NCI-H2171 (cell line): ENCODE measurements at places on chromosomes 2 and 18.

- DNase-seq = no peak
Observed at GRCh38 chr2:44537264-44537663, 175.5 kb downstream of the CAMKMT start.

GRCh38 chr2:8552293-8552801, 129.5 kb upstream of the ID2 start:
- DNase-seq = no peak

GRCh38 chr2:135985826-135986393, 484 bp upstream of the DARS1 start:
- DNase-seq = no peak

- DNase-seq = no peak
Observed at GRCh38 chr2:143513081-143513480, 383.9 kb downstream of the ARHGAP15 start.

- DNase-seq = no peak
Observed at GRCh38 chr2:214856137-214856536, 46.7 kb upstream of the BARD1 start.

DNA sequence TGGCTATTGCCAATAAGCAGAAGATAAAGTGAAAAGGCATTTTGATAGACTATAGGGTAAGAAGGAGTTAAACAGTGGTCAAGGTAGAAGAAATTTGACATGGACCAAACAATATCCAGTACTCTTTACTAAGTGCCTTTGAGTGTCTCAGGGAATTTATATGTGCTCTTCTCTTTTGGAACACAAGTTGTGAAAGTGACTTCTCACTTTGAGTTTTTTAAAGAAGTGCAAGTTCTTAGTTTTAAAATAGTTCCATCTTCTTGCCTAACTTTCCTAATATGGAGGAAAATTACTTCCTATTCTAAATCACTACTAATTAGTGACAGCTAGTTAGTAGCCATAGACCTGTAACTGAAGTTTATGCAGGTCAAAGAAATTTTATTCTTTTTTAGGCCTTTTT, 63.4 kb downstream of the AFTPH start:
- no peak for DNase-seq

DNA sequence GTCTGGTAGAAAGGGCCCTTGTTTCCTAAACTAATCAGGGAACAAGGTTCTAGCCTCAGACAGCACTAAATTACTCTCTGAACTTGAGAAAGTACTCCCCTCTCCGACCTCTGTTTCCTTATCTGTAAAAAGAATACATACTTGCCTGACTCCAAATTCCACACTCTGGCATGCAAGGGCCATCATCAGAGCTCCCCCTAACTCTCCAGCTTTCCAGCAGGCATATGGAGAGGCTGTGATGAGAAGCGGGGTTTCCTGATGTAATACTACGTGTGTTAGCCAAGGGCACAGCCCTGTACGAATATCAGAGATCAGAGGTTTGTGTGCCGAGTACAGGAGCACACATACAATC, 1.8 kb upstream of the EVA1A start:
- DNase-seq = no peak

DNA sequence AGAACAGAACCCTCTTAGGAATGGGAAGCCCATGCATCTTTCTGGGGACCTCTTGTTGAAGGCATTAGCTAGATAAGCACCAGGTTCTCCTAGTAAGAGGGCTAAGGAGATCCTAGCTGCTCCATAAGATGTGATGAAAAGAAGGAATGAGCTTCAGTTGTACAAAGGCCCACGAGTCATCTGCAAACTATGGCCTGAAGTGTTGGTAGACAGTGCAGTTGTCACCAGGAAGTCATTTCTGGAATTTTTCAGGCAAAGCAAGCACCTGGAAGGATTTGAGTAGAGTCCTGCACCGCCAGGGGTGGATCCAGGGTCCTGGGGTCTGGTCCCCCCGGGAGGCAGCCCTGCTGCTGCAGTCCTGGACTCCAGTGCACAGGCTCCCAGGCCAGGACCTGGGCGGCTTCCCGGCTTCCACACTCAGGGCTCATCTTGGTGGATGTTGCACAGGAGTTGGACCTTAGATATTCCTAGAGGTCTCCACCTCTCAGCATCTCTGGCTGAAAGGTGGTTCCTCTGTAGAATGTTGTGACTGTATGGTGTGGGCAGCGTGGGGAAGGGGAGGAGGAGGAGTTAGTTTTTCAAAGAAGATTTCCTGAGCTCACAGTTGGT, 85.3 kb downstream of the LDLRAD4 start:
- DNase-seq = no peak

DNA sequence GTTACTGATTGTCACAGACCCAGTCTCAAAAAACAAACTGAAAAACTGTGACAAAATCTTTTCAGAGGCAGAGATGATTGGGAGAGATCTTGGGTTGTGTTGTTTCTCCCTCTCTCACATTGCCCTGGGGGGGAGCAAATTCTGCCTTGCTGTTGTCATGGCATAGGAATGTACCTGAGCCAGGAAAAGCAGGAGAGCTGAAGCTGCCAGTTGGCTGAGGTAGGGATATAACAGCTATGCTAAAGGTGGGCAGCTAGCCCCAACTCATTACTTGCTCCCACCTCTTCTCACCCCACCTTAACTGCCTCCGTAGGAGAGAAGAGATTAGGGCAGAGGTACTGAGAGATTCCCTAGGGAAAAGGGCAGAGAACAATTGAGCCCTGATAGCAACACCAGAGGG, 299.3 kb downstream of the OSR1 start:
- DNase-seq = no peak

GRCh38 chr2:222538535-222538934, 114.2 kb downstream of the SGPP2 start:
- no peak for DNase-seq

DNA sequence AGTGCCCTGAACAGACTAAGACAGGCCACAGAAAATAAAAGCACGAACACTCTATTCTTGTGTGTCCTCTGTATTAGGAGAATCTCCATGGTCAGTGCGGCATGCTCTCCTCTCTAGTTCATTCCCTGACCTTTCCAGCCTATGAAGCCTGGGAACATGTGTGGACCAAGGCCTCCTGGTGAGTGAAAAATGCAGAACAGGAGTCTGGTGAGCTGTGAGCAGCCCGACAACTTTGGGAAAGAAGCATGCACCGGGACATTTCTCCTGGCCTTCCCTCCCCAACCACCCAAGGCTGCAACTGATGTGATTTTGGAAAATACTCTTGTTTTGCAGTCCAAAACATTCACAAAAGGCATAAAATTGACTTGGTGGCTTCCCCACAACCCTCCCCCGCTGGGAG, 878.3 kb upstream of the ID2 start:
- DNase-seq = no peak

GRCh38 chr2:5188636-5189035, 503.5 kb upstream of the SOX11 start:
- no peak for DNase-seq

- DNase-seq = no peak
Observed at GRCh38 chr2:118110991-118111390, 22.7 kb downstream of the INSIG2 start.

GRCh38 chr2:232672588-232672987, 24.5 kb upstream of the GIGYF2 start:
- DNase-seq = no peak

GRCh38 chr2:226429476-226429875, 370.1 kb downstream of the IRS1 start:
- no peak for DNase-seq

DNA sequence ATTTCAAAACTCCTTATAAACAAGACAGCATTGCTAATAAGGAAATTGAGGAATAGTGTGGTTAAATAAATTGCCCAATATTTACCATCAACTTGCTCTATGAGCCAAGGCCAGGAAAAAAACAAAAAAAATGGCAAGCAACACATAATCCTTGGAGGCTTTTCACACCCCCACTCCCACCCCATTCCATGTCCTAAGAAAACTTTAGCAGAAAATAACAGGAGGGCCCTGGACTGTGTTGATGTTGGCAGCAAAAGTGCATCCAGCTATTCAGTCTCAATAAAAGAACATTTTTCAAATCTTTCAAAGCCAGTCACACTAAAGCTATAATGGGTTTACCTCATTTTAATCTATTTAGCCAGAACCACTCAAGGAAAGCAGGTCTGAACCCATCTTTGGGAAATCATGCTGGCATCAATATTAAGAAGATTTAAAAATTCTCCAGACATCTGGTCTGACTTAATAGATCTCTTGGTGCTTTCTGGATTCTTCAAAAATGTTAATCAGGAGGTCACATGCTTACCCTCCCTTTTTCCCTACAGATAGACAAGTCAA, 34.6 kb upstream of the STK17B start:
- DNase-seq = no peak

DNA sequence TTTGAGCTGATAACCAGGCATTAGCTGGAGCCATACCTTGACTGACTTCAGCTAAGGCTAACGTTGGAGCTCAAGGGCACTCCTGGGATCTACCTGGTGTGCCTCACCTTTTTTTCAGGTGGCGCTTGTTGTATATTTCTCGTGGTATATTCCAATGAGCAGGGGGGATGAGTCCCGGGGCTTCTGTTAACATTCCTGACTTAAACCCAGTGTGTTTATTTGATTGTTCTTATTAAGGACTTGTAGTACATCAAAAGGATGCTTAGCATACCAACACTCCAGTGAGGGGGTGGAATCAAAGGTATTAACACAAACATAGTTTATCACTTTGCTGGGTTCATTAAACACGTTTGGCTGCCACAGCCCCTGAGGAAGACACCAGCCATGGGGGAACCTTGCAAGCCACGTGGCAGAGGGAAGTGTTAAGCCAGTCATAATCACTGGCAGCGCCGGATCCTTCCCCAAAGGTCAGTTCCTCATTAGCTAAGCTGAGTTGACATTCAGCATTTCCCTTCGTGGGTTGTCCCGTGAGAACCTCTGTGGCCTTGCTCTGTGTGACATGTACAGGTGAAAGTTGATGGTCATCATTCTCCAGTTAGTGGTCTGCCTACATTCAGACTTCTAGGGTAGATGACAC, 119.5 kb upstream of the MCFD2 start:
- no peak for DNase-seq

DNA sequence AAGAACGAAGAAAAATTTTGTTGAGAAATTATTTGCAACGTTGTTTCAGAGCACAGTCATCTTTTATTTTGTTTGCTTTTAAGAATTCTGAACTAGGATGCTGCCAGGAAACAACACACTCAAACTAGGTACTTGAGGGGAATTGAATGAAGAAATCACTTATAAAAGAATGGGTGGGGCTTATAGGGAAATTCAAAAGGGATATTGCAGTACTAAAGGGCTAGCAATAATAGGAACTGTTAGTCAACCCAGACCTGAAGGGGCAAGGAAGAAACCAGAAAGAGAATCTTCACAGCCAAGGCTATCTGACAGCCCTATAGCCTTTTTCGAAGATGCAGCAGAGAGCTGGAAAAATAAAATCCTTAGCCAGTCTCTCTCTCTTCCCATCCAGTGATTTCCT, 179.3 kb downstream of the RPRM start:
- DNase-seq = no peak

DNA sequence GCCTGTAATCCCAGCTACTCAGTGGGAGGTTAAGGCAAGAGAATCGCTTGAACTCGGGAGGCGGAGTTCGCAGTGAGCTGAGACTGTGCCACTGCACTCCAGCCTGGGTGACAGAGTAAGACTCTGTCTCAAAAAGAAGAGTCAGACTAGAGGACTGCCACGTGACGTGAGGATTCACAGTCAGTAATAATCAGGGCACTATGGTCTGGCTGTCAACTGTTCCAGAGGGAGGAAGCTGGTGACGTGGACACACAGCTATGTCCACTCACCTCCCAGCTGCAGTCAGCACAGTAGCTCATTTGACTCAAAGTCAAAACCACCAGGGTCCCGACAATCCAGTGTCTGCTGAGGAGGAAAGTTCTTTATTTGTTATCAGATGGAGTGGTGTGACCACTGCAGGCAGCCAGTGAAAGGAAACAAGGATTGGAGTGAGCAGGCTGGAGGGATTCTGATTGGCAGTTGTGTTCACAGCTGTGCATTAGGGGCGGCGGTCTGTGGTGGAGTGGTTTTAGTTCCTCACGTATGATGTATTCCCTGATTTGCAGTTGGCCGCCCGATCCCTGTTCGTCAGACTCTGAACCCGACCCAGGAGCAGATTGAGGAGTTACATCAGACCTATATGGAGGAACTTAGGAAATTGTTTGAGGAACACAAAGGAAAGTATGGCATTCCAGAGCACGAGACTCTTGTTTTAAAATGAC, 37.9 kb downstream of the MOGAT1 start:
- no peak for DNase-seq

GRCh38 chr2:189658306-189659212, 2.7 kb upstream of the ASNSD1 start:
- no peak for DNase-seq

DNA sequence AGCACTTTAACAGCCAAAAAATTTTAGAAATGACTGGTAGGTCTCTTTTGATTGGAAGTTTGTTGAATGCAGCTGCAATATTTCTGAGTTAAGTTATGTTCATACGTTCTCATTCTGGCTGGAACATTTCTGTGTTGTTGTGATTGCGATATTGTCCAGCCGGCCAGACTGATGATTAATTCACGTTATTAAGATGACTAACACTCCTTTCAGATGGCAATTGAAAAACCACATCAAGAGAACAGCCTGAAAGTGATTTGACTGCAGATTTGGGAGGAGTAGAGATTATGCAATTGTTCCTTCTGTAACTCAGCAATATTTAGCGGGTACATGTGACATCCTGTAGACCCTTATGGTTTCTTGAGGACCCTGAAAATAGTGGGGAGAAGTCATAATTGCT, 133.7 kb downstream of the FBXO15 start:
- DNase-seq = no peak

GRCh38 chr2:236164925-236165841, 3.0 kb downstream of the GBX2 start:
- DNase-seq = no peak

- DNase-seq = no peak
Observed at GRCh38 chr2:41764131-41764530, 283.7 kb upstream of the PKDCC start.

DNA sequence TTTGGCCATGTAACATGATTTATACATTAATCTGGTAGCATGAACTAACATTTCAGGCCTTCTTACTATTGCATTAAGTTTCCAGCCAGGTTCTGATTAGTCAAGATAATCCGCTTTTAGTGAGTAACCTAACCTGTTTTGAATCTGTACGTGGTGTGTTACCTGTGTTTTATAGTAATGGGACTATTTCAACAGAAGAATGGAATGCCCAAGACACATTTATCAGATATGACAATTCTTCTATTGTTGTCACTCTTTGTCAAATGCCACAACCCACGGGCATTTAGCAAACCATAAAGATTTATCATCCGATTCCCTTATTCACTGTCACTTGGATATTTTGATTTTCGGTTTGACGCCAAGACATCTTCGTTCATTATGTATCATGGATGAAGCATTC, 117.9 kb downstream of the ETAA1 start:
- no peak for DNase-seq

DNA sequence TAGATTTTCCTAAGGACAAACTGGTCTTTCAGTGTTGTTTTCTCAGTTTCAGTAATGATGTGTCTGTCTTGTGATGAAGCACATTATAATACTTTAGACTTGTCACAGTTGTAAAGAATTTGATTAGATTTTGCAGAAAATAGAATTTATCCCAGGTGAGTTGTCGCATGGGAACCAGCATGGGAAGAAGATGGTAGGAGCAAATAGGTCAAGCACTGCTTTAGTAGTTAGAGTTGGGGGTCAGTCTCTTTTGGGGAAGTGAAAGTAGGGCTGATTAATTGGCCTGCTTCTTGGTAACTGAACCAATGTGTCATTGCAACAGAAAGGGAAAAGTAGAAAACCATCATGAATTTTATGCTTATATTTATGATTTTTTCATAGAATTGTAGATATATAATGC, 153.2 kb upstream of the MYO3B start:
- no peak for DNase-seq
